ENCODE measurements at places on chromosomes 4 and X.

GRCh38 chr4:36399762-36400353, 118.4 kb downstream of the DTHD1 start:
- DNase-seq, result peak; percentile 60

DNA sequence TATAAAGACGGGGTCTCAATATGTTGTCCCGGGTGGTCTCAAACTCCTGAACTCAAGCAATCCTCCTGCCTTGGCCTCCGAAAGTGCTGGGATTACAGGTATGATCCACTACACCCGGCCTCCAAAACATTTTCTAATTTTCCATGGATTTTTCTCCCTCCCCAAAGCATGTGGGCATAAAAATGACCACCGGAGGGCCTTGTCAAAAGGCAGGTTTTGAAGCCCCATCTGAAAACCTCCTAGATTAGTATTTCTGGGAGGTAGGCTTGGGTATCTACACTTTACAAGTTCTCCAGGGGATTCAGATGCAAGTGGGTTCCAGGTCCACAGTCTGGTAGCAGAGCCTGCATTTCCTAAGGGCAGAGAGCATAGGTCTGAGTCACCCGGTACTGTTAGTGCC, 1.4 kb upstream of the GPR173 start:
- DNase-seq, result no peak

- DNase-seq, result no peak
Measured at GRCh38 chrX:131975851-131976250, 47.3 kb upstream of the STK26 start.

DNA sequence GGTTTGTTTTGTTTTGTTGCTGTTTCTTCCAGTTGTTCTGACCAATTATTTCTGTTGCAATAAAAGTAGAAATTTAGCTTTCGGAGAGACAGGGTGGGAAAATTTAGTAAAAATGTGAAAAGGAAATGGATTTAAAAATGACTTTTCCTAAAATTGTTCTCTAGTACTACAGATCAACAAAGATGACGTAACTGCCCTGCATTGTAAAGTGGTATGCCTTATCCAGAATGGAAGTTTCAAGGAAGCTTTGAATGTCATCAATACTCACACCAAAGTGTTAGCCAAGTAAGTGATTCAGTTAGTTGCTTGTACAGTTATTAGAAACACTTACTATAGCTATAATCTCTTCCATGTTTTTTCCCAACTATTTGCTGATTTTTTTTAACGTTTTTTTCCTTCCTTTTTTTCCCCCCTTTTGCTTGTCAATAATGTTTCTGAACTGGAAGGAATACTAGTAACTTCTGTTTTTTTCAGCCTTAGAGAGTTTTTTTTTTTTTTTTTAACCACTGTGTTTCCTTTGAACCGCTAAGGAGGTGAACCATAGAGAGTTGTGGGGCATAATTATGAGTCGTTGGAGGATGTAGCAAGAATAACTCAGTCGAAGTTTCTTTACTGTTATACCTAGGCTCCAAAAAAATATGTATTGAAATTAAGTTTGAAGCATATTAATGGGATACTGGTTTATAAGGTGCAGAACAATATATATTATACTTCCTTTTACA, 2.2 kb downstream of the SRP72 start:
- DNase-seq, result peak; percentile 9

DNA sequence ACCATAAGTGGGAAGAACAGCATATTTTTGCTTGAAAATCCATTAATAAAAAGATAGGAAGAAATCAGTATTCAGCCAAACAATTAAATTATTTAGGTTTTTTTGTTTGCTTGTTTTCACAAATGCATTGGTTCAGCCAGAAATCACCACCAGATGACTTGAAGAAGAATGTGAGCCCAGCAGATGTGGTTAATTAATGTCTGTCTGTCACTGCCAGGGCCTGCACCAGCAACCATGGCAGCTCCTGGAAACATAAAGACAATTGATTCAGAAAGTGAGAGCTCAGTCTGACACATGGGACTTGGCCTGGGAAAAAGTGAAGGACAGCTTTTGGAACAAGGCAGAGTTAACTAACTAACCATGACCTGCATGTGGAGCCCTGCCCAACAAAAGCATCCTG, 74.0 kb downstream of the MAOB start:
- DNase-seq, result no peak

DNA sequence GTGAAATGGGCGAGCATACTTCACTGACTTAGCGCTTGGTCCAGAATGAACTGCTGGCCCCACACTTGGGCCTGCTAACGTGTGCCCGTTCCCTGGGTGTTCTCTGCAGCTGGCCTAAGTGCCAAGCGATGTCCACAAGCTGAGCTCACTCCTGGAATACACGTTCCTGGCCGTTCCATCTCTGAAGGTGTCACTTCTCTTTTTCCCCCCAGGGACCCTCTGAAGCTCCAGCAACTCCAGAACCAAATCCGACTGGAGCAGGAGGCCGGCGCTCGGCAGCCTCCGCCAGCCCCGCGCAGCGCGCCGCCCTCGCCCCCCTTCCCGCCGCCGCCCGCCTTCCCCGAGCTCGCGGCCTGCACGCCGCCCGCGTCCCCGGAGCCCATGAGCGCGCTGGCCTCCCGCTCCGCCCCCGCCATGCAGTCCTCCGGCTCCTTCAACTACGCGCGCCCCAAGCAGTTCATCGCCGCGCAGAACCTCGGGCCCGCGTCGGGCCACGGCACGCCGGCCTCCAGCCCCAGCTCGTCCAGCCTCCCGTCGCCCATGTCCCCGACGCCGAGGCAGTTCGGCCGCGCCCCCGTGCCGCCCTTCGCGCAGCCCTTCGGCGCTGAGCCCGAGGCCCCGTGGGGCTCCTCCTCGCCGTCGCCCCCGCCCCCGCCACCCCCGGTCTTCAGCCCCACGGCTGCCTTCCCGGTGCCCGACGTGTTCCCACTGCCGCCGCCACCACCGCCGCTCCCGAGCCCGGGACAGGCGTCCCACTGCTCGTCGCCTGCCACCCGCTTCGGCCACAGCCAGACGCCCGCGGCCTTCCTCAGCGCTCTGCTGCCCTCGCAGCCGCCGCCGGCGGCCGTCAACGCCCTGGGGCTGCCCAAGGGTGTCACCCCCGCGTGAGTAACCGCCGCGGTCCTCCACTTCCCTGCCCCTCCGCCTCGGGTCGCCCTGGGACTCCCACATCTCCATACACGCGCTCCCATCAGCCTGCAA, 132.3 kb downstream of the CBR4 start:
- peak; percentile 17 for DNase-seq

DNA sequence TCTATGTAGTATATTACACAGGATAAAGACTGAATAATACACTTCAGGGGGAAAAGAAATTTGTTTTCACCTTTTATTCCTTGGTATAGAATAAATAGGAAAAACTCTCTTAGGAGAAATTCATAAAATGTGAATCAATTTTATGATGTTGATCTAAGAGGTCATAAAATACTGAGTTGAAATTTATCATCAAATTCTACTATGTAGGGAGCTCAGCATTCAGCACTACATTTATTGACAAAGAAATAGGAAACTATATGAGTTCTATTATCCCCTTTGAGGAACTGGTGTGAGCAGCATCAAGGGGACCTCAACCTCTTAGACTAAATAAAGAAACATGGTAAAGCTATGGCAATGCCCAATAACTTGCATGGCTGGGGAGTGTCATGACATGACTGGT, 348.2 kb upstream of the SMIM31 start:
- DNase-seq, result no peak

DNA sequence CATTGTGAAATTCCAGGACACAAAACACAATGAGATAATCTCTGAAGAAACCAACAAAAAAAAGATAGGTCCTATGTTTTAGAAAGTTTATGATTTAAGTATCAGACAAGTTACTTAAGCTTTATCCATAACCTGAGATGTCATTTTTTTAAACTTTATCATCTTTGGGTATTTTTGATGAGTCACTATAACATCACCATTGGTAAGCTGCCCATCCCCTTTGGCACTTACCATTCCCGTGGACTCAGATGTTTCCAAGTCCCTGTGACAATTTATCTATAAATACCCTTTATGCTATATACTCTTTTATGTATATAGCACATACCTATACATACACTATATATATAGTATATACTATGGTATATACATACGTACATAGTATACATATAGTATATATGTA, 198.9 kb upstream of the GEMIN8 start:
- DNase-seq, result no peak

GRCh38 chr4:95061220-95061619, 303.5 kb downstream of the BMPR1B start:
- no peak for DNase-seq

DNA sequence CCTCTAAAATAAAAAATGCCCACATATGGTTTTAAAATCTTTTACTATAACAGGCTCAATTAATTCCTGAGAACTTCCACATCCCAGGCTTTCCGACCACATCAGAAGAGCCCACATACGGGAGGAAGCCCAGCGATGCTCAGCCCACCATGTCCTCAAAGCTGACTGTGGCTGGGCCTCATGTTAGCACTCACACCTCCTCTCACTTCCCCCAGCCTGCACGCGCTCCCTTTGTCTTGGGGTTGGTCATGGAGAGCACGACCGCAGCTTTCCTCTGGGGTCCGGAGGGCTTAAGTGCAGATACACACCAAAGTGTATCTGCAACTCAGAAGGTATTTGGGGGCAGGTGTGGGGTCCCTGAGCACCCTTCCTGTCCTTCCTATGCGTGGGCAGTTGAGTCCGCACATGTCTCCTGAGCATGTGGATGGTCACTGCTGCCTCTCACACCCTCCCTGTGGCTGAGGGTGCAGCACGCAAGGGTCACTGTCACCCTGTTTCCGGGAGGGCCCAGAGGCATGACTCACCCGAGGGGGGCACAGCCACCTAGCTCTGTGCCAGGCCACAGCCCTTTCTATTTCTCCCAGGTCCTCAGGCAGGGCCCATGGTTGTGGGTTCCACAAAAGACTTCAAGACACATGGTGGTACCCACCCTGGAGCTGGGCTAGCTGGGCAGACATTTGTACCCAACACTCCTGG, 21.2 kb downstream of the WDR1 start:
- no peak for DNase-seq

DNA sequence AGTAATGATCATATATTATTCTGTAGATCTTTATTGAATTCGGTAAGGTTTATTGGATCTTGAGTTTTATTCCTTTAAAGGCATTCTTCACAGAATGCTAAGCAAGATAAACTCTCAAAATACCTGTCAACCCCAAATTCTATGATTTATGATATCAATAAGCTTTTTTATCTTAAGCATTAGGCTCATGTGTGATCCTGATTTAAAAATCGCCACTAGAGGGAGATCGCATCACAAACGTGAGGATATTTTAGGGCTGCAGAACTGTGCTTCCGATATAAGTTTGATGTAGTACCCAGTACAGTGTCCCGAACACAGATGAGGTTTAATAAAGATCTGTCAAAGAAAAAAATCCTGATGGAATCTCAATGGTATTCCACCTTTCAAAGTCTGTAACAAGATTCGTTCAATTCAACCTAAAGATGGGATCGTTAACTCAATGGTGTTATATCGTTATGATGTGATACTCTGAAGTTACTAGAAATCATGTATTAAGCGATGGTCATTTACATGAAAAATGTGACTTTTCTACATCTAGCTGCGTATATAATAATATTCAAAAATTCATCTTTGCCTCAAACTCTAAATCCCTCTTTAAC, 169.0 kb downstream of the CORIN start:
- DNase-seq, result peak; percentile 30

DNA sequence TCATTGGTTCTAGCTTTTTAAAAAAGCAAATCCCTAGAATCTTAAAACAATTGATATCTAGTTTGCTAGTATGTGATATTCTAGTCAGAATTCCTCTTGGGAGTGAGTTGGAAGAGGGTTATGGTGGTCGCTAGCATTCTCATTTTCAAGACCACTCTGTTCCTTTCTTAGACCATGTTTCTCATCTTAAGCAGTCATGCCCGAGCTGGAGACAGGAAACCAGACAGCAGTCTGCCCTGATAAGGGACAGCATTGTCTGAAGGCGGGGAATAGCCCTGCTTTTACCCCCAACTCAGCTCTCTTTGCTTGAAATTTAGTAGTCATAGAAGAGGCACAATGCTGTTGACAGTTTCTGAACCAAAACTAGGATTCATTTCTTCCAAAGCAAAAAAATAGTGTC, 5.2 kb downstream of the KLF3 start:
- no peak for DNase-seq

DNA sequence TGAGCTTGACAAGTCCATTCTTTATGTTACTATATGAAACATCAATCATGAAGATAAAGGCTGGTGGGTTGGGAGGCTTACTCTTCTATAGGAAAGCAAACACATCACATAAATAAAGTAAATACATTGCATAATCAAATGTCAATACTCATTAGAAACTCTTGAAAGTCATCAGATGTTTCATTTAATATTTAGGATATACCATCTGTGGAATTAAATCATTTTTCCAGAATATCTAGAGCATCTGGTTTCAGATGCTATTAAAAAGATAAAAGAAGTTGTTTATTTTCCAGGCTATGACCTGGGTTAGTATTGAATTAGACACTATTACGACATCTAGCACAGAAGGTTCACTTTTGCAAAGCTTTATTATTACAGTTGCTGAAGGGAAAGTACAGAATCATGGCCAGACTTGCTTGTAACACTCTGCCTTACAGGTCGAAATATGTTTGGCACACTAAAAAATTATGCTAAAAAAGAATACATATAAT, 72.6 kb downstream of the METTL14 start:
- no peak for DNase-seq

- DNase-seq, result no peak
Measured at GRCh38 chr4:2320152-2320551, 58.2 kb upstream of the MXD4 start.

DNA sequence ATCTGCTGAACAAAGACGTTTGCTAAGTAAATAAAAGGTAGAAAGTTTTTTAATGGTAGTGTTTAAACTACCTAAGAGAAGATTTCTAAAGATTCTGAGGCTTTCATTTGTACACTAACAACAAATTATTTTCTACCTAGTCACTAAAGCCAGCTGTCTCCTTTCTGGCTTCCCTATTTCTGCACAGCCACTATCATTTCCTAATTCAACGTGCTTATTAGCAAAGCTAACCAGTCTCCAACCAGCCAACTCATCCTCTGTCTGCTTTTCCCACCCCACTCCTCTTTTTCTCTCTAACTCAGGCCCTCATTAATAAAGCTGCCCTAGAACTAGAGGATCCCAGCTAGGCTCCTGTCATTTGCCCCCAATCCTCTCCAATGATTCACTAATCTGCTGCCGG, 118.2 kb downstream of the ZNF827 start:
- DNase-seq, result no peak

DNA sequence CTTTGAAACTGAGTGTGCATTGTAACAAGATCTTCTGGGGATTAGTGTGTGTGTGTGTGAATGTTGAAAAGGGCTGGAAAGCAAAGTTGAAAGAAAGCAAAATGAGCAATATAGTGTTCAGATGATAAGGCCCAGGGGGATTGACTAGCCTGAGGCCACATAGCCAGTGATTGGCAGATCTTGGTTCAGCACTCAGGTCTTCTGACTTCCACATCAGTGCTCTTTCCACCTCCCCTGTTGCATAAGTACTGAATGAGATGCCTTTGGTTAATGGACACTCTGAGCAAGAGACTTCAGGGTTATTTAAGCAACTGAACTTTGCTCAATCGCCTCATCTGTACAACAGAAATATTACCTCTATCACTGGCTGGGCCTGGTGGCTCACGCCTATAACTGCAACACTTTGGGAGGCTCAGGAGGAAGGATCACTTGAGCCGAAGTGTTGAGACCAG, 120.4 kb downstream of the TMEM164 start:
- DNase-seq, result no peak

- no peak for DNase-seq
Measured at GRCh38 chrX:117803463-117803862, 313.1 kb downstream of the KLHL13 start.

GRCh38 chr4:126800575-126801141, 832.1 kb upstream of the INTU start:
- DNase-seq, result no peak
